ELR (cell line): ENCODE measurements at places on chromosomes 1 and 21.

GRCh38 chr1:219277304-219278105 lies 103.8 kb downstream of the LYPLAL1 start:
- no peak for DNase-seq

- peak; percentile 20 for DNase-seq
Observed at GRCh38 chr21:39630827-39631226, 18.1 kb downstream of the B3GALT5 start.

- no peak for DNase-seq
Observed at GRCh38 chr1:179015396-179015795, 10.3 kb upstream of the FAM20B start.

GRCh38 chr1:76763738-76764137 lies 103.5 kb upstream of the ST6GALNAC5 start:
- DNase-seq: no peak

- no peak for DNase-seq
Observed at GRCh38 chr21:35394634-35395369, 345.7 kb upstream of the RUNX1 start.

DNA sequence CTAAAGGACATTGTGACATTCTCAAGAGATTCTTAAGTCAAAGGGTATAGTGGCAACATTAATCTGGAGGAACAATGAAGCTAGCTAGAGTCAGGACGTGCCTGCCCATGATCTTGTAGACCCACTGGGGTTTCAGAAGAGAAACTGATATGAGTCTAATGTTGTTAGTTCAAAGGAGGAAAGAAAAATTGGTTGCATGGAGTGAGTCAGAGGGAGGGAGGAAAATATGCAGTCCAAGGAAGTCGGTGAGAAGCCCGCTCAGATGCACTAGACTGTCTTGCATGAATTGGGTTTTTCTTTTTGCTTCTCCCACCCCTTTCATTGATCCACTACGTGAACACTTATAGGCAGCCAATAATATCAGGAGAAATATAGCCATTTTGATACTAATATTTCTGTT lies 53.8 kb upstream of the SYT14 start:
- DNase-seq: peak; percentile 84

DNA sequence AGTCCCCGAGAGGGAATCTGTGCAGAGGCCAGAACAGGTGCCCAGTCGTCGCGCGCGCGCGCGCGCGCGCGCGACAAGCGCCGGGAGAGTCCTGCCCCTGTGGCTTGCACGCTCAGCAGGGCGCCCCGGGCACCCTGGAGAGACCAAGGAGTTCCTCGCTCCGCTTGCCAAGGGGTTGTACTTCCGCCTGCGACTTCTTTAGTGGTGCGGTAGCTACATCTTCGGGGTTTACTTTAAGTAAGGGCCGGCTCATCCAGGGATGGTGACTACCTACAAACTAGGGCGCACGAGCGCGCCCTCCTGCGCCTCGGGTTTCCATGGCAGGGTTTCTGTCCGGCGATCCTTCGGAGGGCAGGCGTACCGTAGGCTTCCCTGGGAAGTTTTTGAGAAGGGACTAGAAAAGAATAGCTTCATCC lies 1.4 kb downstream of the LHX4 start:
- peak; percentile 71 for DNase-seq

- peak; percentile 51 for DNase-seq
Observed at GRCh38 chr21:35743571-35743970, 316.8 kb downstream of the SETD4 start.

GRCh38 chr21:46051821-46052675 lies 45.9 kb upstream of the COL6A2 start:
- DNase-seq: no peak

DNA sequence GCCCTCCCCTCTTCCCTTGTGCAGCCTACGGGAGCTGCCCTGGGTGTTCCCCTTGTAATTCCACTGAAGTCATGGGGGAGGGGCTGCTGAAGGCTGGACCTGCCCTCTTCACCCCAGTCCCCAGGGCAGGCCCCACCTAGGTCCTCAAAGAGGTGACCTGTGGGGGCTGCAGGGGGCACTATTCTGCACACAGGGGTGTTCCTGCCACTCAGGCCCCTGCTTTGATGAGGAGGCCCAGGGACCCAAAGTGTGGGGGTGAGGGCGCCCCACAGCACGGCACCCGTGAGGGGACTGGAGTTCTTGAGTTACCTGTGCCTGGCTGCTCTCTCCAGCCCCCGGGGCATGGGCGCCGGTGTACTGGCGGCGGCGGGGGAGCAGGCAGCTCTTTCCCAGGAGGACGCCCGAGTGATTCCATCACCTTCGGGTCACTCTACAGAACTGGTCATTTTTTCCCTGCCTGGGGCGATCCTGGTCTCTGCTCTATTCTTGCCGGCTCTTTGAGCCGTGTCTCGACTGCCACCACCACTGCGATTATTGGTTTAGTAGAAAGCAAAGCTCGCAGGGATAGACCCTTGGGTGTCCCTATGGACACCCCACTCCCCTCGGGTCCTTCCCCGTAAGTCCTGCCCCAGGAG lies 6.9 kb upstream of the PRDM16 start:
- DNase-seq: no peak

DNA sequence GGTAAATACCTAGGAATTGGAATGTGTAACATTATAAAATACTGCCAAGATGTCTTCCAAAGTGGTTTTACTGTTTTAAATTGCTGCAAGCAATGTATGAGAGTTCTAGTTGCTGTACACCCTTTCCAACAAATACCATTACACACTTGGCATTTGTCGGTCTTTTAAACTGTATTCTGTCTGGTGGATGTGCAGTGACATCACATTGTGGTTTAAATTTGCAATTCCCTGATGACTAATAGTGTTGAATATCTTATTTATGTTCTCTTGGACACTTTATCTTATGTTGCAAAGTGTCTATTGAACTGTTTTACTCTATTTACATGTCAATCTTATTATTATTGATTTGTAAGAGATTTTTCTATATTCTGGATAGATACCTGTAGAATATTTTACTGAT lies 561.2 kb upstream of the B3GALT2 start:
- DNase-seq: peak; percentile 45

GRCh38 chr1:205438213-205439158 lies 16.6 kb upstream of the LEMD1 start:
- DNase-seq: peak; percentile 78

DNA sequence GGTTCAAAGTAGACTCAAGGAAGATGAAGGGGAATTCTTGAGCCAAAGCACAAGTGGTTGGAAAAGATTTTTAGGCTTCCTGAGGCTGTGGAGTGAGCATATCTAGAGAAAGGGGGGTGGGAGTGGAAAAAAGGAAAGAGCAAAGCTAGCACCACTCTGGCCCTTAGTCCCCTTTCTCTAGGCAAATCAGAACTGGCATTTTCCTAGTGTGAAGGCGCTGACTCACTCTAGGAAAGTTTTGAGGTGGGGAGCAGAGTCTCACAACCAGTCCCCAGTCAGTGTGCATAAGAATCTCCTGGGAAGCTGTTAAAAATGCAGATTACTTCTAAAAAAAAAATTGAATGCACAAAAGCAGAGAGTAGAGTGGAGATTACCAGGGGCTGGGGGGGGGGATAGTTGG lies 3.4 kb upstream of the GPR89B start:
- DNase-seq: no peak

- no peak for DNase-seq
Observed at GRCh38 chr1:185788386-185788785, 54.2 kb downstream of the HMCN1 start.

DNA sequence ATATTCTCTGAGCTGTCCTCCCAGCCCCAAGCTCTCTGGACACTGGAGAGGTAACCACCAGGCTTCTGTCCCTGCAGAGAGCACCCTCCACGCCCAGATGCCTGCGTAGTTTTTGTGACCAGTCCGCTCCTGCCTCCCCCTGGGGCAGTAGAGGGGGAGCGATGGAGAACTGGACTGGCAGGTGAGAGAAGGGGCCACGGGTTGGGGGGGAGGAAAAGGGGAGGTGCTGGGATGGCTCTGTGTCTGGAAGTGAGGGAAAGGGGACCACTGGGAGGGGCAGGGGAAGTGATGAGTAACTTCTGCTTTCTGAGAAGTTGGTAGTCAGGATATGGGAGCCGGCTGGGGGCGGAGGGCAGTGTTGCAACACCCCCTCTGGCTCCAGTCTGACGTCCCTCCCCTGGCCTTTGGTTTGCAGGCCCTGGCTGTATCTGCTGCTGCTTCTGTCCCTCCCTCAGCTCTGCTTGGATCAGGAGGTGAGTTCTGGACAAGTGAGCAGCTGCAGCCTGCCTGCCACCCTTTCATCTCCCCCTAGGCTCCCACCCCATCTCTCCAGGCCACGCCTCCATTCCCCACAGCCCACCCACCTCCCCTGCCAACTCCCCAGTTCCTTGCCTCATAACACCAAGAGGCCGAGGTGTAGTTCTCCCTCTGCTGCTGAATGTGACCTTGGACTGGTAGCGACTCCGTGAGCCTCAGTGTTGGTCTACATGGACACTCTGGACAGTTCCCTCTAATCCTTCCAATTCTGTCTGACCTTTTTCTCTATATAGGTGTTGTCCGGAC lies 3.1 kb downstream of the ADAMTSL4 start:
- DNase-seq: peak; percentile 92

- no peak for DNase-seq
Observed at GRCh38 chr1:180928331-180929230, 15.9 kb downstream of the KIAA1614 start.

DNA sequence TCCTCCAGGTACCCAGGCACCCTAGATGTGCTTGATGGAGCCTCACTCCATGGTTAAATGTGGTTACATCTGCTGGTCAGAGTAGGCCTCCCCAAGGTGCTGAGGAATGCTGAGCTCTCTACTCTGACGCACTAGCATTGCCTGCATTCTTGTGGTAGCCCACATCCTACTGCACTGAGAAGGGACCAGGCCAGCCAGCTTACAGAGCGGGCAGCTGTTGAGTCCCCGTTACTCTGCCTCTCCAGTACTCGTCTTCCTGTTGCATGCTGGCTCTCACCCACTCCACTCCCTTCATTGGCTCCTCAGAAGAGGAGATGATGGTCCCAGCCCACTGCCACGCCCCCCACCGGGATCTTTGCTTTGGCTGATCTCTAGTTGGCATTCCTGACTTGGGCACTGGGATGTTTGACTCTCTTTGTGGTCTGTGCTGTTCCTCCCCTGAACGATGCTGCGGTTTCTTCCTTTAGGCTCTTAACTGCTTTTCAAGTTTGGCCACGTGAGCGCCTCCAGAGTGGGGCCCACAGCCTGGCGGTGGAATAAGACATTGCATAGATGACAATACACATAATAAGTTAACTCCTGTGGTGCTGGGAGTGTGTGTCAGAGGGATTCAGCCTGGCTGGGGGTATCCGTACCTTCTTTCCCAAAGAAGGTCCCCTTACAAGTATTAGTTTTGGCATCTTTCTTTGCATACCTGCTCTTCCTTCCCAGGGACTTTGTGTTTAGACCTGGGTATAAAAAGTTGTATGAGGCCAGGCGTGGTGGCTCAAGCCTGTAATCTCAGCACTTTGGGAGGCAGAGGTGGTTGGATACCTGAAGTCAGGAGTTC lies 18.6 kb downstream of the AZIN2 start:
- peak; percentile 100 for DNase-seq

- DNase-seq: no peak
Observed at GRCh38 chr1:203467550-203467921, 8.1 kb upstream of the PRELP start.

GRCh38 chr1:151935154-151935553 lies 25.8 kb upstream of the THEM4 start:
- peak; percentile 52 for DNase-seq

- DNase-seq: no peak
Observed at GRCh38 chr21:41769111-41769510, 2.3 kb upstream of the RIPK4 start.

DNA sequence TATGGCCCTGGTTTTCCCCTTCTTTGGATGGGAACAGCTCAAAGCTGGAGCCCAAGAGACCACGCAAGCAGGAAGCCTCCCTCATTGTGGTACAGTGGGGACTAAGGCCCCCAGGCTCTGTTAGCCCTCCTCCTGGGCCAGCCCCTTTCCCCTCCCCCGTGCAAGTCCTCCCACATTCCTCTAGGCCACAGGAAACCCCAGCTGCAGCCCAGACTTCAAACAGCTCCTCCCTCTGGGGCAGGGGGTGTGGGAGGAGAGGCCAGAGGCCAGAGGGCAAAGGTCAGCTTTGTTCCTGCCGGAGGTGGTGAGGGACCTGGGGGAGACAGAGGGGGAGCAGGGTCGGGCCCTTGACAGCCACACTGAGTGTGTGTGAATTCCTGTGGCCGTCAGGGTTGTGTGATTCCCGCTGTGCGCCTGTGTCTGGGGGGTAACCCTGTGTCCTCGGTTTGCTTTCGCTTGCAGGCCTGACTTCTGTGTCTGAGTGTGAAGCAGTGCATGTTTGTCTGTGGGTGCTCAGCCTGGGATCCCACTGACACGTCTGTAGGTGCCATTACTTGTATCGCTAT lies 3.4 kb upstream of the AHDC1 start:
- DNase-seq: no peak

DNA sequence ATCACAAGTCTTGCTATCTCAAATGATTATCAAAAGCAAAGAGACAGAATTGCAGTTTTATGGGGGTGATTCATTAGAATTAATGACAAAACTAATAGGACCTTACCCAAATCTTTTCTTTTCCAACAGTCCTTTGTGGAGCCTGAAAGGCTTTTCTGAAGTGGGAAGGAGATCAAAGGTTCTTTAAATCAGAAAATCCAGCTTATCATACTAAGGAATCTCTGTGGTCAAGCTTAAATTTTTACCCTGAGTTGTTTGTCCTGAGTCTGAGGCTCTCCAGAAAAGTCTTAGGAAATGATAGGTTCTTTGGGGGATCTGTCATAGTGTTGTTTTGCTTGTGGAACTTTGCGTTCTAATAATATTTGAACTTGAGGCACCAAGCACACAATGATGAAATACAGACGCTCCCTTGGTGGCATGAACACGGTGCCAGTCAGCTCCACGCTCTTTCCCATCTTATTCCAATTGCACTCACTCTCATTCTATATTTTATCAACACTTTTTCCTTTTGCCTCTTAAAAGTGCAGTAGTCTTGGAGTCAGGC lies 38.0 kb upstream of the COL24A1 start:
- DNase-seq: no peak

- DNase-seq: no peak
Observed at GRCh38 chr21:28734522-28735175, 258.0 kb downstream of the LTN1 start.

- DNase-seq: no peak
Observed at GRCh38 chr1:192730198-192730597, 78.6 kb upstream of the RGS2 start.

DNA sequence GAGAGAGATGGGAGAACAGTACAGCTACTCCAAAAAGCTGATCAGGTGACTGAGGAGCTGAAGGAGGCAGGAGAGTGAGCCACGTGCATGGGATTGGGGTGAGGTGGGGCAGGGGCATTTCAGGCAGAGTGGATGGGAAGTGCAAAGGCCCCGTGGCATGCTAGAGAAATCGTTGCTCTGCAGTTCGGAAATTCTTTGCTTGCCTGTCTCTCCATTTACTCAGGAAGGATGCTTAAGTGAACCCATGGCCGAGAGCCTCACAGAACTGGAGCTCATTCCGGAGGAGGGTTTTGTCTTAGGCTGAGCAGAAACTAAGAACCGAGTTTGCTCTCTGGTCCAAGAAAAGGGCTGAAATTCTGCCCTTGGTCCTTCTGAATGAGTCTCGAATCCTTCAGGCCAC lies 139.8 kb upstream of the TMEM51 start:
- DNase-seq: no peak

GRCh38 chr21:34091032-34091431 lies 17.7 kb downstream of the MRPS6 start:
- DNase-seq: no peak
